ENCODE measurements at places on chromosomes 16 and 17.
A peak's percentile ranks its signal among the peaks of the same experiment; 100 is the strongest.

DNA sequence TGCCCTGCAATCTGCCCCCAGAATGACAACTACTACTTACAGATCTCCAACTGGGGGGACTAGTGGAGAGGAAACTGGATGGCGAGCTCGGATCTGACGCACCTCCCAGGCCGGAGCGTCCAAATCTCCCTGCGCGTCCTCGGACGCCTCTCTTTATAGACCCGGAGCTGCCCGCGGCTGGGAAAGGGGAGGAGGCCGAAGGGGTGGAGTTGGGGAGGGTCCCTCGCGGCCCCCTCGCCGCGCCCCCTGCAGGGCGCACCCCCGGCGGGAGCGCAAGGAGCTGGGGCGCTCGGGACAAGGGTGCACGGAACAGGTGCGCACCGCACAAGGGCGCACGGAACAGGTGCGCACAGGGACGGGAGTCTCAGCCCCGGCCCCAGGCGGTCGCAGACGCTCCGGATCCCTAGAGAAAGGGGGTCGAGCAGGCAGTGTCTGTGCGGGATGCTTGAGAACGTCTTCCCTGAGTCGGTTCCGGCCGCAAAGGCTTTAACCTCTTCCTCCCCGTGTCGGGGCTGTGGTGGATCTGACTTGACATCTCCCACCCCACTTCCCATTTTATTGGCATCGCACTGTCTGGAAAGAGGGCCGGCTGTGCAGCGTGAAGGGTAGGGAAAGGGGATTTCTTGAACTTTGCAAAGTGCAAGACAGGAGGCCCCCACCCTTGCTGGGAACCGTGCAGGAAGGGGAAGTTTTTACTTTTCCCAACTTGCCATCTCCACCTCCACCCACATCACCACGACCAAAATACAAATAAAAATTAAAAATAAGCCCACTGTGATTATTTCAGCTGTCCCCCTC lies at the start of gene MYH11:
TSS of gene MYH11 (minus strand) at position 128 of the 798 bp plus-strand sequence. CDS start 18,776 bp downstream, outside the sequence.
- DNase-seq = no peak

GRCh38 chr16:29673501-29673900 lies 5.5 kb upstream of the QPRT start:
- DNase-seq = no peak

- peak; percentile 54 for DNase-seq
Measured at GRCh38 chr17:21460358-21460757, 84.2 kb downstream of the KCNJ12 start.

GRCh38 chr17:18141210-18141803 lies 32.8 kb downstream of the MYO15A start:
- DNase-seq = no peak

DNA sequence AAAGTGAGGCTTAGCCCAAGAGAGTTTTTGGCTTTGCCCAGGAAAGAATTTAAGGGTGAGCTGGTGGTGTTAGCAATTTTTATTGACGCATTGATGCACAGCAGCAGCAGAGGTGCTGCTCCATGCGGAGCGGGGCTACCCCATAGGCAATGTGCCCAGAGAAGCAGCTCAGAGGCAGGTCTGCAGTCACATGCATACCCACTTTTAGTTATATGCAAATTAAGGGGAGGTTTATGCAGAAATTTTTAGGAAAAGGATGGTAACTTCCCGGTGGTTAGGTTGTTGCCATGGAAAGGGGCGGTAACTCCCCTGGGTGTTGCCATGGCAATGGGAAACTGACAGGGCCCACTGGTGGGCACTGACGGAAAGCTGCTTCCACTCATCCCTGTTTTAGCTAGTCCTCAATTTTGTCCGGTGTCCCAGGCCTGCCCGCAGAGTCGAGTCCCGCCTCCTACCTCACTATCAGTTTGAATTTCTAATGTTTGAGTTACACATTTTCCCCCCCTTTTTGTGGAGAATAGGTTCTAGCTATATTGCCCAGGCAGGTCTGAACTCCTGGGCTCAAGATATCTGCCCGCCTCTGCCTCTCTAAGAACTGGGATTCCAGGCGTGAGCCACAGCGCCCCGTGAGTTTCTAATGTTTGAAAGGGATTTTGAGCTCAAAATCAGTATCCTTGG lies 10.4 kb upstream of the GJD3 start:
- DNase-seq = no peak

DNA sequence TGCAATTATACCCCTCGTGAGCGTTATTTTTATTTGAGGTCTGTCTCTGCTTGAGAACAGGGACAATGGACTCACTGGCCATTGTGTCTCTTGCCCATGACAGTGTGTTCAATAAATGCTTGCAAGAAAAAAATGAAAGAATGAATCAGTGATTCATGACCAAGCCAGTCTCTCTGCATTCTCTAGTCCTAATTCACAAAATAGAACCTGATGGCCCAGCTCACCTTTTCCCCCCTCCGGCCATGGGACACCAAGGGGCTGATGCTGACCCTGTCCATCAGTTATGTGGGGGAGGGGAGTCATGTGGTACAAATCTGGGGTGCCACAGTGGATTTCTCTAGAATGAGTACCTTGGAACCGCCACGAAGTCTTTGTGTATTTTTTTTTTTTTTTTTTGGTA lies 38.2 kb downstream of the CCDC42 start:
- DNase-seq = no peak
